NCI-H1417 treated with DMSO at 0.1 percent for 48 hours (cell line): ENCODE measurements at places on chromosomes 3 and 15.
A peak's percentile ranks its signal among the peaks of the same experiment; 100 is the strongest.

DNA sequence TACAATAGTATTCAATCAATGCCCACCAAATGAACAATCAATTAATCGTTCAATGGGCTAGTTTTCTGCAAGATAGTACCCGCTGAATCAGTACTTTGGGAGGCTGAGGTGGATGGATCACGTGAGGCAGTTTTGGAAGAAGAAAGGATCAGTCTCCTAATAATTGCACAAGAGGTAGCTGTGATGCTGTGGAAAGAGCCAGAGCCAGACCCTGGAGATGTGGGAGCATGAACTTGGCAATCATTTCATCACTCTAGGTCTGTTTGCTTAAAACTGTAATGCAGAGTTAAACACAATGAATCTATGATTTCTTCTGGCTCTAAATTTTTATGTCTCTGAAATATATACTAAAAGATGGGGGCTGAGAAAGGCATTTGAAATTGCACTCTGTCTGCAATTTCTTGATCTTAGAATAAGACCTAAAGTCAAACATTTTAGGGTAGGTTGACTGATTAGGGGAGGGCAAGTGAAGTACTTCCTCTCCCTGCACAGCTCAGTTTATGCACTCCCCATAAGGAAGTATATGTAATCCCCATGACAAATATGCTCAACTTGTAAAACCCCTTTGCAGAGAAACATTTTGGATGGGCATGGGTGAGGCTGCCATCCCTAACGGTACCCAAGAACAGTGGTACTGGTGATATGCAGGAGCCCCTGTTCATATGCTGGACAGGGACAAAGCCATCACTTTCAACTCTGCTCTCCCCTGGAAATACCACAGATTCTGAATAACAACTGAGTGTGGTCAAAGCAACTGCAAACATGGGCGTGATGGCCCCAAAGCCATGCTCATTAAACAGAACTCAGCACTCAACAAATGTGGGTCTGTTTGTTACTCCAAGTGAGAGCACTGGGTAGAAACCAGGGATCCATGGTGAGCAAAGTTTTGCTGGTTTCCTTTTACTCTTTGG is 28.6 kb upstream of the SPATA12 start:
- no peak for DNase-seq

DNA sequence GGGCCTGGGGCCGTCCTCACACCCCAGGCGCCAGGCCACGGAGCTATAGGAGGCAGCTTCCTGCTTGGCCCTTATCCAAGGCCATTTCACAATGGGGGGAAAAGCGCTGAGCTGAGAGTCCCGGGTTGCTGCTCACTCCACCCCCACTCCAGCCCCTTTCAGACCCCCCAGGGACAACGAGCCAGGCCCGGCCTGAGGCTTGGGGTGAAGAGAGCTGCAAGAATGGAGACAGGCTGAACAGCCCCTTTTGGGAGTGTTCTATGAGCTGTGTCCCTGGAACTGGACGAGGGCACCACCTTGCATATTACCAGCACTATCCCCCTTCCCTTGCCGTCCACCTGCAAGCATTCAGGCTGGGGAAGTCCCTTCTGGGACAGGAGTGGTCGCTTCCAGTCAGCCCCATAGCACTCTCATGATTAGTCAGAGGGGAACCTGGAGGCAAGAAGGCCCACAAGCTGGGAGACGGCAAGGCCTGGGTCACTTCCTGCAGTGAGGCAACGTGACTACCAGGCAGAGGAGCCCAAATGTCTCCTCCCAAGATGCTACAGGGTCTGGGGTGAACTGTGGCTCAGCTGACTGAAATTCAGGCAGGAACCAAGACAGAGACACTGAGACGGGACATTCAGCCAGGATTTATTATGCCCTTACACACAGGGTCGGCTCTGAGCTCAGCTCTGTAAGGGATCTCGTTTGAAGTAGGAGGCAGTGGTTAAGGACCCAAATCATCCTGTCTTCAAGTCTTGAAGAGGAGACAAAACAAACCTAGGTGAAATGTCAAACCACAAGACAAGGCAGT is 8.6 kb upstream of the SRP14 start:
- no peak for DNase-seq

DNA sequence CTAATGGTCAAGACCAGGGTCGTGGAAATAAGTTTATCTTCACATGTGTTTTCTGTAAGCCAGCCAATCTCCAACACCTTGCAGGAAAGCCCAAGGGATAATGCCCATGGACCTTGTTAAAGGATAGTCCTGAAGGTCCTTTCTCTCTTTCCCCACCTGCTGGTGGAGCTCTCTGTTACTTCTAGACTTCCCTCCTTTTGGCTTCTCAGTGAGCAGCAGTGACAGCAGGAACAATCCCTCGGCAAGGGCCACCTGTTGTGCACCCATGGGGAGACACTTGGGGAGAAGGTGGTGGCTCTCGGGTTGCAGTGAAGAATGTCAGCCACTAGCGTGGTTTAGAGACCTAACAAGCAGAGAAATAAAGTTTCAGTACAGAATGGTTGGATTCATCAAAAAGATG is 84.0 kb upstream of the OSBPL11 start:
- DNase-seq: no peak

DNA sequence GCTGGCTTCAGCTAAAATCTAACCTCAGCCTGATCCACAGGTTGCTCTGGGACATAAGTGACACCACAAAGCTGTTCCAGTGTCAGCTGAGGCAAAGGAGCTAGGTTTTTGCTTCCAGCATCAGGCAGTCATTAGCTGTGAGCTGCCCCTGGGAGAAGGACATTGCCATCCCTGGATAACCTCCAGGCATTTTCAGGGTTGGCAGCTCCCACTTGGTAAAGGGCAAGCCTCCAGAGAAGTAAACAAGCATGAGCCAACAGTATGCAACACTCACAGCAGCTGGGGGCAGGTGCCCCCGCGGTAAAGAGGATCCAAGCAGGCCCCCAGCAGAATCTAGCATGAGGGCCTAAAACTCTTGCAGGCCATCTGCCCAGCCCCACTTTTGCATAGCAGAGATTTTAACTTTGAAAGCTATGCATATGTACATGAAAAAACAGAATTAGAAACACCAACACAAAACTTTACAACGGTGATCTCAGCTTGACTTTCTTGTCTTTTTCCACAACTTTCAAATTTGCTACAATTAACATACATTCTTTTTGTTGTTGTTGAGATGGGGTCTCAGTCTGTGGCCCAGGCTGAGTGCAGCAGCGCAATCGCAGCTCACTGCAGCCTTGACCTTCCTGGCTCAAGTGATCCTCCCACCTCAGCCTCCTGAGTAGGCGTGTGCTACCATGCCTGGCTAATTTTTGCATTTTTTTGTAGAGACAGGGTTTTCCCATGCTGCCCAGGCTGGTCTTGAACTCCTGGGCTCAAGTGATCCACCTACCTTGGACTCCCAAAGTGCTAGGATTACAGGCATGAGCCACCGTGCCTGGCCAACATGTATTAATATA is 83.8 kb upstream of the TPM1 start:
- DNase-seq: no peak

DNA sequence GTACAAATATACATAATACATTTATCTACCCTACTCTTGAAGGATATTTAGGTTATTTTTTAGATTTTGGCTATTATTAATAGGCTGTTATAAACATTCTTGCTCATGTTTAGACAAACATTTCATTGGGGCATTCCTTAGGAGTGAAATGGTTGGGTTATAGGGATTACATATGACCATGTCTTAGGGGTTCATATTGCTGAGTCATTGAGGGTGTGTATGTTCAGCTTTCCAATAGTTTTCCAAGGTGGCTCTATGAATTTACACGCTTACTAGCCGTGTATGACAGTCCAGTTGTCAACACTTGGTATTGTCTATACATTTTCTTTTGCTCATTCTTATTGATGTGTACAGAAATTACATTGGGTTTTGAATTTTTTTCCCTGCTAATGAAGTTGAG is 125.8 kb downstream of the OXSM start:
- DNase-seq: no peak

- no peak for DNase-seq
Observed at GRCh38 chr3:130539005-130539404, 22.0 kb downstream of the COL6A6 start.

DNA sequence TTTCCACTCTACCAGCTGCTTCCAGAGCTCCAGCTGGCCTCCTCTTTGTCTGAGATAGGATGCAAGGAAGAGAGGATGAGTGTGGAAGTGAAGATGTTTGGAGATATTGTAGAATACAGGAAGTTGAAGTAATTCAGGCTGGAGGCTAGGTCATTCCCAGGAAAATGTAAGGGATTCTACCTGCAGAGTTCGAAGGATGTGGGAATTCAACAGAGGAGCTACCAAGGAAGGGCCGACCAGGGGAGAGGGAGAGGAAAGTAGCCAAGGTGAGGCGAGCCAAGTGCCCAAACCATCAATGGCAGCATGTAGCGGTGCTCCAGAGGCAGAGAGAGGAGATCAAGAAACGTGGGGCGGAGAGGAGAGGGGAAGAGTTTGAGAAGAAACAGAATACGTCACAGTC is 49.0 kb upstream of the EPHB3 start:
- no peak for DNase-seq

GRCh38 chr3:126469479-126469878 is 6.2 kb downstream of the ZXDC start:
- no peak for DNase-seq

GRCh38 chr3:16151109-16151508 is 23.4 kb upstream of the GALNT15 start:
- no peak for DNase-seq

DNA sequence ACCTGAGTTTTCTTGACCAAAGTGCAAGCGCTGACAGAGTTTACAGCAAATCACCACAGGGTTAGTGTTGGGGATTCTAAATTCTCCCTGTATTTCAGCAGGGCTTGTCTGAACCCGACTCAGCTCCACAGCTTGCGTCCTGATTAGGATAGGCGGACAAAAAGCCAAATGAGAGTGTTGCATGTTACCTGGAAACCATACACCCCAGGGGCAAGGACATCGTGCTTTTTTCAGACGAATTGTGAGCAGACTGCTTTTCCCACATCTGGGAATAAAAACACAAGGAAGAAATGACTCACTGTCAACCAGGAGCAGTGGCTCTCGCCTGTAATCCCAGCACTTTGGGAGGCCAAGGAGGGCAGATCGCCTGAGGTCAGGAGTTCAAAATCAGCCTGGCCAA is 3.0 kb downstream of the DZIP1L start:
- no peak for DNase-seq

DNA sequence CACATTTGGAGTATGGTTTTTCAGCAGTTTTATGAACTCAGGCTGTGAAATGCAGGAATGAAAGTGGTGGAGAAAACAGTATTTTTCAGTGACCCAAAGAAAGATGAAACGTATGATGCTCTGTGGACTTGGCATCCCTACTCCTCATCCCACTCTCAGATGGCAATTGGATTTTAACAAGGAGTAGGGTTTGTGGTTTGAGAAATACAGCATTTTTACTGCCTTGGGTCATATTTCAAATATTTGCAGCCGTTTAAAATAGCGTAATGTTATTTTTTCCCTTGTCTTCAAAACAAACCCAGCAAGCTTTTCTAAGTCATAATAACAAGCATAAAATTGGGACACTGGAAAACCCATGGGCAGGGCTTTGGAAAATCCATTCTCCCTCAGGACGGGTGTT is 117.2 kb upstream of the LRIG1 start:
- no peak for DNase-seq

DNA sequence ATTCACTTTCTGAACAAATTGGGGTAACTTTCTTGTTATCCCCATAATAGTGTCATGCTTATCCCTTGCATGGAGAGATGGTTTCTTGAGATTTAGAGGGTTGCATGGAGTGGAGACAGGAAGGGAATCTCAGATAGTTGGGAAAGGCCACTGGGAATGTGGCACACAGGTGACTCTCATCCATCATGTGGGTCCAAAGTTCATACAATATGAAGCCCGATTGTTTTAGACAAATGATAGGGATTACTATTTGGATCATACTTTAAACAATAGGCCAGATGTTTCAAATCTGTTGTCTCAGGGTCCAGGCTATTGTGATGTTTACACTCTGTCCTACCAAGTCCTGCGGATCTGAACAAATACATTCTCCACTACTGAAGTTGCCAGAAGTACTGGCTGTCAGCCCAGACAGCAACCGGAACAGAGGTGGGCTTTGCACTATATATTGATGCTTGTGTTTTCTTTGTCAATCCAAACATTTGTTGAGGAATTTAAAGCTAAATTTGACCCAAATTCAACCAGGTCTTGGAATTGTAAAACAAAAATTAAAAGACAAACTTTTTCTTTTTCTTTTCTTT is 39.2 kb upstream of the NMNAT3 start:
- DNase-seq: no peak

- DNase-seq: no peak
Observed at GRCh38 chr3:157752554-157752953, 249.3 kb upstream of the VEPH1 start.

DNA sequence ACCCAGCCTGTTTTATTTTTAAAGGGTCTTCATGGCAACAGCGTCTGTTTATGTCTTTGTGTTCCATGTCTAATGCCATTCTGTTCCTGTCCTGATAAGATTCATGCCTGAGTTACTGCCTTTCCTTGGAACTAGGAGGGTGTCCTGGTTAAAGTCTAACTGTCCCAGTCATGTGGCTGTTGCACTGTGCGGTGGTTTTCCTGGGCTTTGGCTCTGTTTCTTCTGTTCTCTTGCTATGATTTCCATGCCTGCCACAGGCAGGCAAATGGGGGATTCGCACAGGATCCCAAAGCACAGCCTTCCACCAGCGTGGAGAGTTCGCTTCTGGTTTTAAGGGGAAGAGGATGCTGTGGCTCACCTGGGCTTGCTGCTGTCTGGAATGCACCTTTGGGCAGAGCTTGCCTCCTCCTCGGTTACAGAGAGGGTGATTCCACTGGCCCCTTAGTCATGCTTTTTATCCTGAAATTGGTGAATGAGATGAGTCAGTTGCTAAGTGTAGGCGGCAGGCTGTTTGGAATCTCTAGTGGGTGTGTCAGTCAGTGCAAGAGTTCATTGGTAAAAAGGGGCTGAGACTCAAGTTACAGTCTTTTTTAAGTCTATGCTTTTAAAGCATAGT is 86.8 kb downstream of the CCK start:
- no peak for DNase-seq

DNA sequence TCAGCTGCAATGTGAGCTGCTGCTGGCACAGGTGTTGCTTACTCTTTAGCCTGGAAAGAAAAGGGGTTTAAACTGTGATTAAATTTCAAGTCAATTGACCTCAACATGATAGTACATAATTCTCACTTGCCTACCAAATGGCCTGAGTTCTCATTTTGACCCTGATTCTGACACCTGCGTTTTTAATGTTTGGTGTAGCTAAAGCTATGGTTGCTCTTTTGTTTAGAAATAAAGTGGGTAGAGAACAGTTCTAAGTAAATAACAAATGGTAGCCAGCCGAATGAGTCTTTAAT is 100.8 kb upstream of the SOX2 start:
- DNase-seq: peak; percentile 75

GRCh38 chr3:45210308-45211041 is 15.6 kb downstream of the TMEM158 start:
- no peak for DNase-seq

DNA sequence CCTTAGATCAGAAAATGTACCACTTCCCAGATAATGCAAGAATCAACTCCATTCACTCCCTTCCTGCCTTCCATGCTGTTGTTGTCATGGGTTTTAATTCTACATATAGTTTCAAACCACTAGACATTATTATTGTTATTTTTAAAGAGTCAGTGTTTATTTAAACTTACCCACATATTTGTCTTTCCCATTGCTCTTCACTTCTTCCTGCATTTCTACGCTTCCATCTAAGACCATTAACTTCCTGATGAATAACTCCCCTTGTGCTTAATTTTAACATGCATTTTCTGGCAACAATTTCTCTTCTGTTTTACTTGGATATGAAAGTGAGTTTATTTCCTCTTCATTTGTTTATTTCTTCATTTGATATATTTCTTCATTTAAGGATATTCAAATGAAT is 127.1 kb upstream of the FHIT start:
- DNase-seq: no peak

- DNase-seq: no peak
Observed at GRCh38 chr3:73321286-73321999, 260.0 kb downstream of the EBLN2 start.
